Mesenteric fat pad (tissue), 1 donor: ENCODE measurements at places on chromosomes 2 and 18.

DNA sequence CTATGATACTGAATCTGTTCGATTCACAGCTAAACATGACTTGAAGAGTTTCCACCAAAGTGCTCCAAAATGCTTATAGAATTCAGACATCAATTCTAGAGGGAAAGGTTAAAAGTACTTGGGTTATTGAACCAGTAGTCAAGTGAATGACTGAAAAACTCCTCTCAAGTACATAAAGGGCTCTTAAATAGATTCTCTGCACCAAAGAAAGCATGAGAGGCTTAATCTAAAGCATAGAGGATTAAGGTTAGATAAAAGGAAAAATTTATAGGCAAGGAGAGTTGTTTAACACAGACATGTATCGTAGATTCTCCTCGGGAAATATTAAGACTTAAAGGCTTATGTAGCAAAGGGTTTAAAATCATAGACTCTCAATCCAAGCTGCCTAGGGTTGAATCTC, 701.4 kb downstream of the ERBB4 start:
- DNase-seq, result no peak

DNA sequence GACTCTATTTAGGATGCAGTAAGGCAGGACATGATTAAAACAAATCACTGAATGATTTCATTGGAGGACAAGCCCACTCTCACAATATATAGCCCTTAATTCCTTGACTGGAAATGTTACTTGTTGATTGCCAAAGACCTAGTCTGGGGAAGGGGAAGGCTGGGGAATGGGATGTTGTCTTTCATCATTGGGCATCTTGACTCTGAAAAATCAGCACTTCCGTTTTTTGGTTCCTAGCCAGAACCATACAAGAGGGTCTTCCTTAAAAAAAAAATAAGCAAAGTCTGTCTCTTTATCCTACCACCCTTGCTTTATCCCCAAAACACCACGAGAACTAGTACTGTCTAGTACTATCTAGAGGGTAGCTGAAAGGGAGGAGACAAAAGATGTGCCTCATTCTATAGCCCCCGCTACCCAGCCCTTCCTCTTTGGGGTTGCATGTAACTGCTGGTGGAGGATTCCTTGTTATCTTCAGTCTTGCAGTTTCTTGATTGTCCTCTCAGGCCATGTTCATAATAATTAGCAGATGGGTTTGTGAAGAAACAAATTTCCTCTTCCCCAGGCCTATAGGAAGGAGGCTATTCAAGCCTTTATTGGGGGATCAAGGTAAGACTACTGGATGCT, 55.8 kb downstream of the NEMP2 start:
- DNase-seq, result no peak

DNA sequence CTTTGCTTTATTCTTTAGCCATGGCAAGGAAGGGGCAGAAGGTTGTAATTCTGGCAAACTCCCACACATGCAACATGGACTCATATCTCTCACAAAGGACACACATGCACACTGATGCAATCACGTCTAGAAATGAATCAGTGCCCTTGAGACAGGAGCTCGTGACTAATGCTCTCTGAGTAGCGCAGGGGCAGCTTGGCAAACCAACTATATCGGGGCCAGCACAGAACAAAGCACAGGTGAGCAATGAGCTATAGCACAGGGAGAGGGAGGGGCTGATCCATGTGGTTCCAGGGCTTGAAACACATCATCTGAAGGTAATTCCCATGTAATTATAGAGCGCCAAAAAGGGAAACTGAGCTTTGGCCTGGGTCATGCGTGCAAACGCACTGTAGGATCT, 165.2 kb upstream of the KLF7 start:
- no peak for DNase-seq

DNA sequence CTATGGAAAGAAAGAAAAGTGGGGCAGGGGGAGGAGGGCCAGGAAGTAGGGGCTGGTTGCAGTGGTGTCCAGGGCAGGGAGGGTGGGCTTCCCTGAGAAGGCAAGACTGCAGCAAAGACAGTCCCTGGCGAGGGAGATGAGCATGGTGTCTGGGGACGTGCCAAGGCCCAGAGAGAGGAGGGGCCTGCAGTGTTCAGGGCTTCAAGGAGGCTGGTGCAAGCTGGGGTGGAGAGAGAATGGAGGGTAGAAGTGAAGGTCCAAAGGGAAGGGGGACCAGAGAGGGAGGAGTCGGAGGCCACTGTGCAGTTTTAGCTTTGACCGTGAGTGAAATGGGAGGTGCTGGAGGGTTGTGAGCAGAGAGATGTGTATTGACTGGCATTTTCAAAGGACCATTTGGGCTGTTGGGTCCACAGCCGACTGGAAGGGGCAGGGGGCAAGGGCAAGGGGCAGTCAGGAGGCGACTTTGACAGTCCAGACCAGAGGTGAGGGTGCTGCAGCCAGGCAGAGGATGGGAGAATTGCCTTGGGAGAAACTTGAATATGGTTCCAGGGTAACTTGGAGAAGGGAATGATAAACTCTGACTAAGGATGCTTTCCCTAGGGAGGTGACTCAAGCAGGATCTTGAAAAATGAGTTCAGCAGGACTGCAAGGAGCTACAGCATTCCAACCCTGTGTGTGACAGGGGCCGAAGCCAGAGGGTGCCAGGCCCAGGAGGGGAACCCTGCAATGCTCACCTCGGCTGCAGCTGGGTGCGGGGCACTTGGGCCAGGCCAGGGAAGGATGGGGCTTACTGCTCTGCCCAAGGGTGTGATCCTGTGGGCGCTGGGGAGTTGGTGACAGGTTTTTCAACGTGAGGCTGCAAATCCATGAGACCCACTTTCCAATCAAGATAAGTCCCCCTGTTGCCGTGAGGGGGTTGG, 177.1 kb upstream of the HAAO start:
- no peak for DNase-seq

- no peak for DNase-seq
These were observed 4.6 kb downstream of the INHA start for GRCh38 chr2:219576505-219577388.

GRCh38 chr2:8927510-8928455, 75.7 kb downstream of the MBOAT2 start:
- no peak for DNase-seq

DNA sequence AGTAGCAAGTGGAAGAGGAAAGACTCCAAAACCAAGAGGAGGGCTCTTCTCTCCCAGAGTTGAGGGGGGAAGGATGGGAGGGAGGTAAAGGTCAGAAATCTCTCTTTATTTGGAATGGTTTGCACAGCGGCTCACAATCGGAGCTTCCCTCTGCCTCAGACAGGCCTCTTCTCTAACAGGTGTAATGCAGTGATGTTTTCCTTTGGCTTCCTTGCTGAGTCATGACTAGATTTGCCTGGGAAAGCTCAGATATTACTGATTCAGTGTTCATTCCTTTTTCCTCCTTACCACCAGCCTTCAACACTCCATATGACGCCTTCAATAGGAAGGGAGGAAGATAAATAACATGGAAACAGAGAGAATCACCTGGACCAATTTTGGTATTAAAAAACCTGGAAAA, 136.6 kb downstream of the RNF152 start:
- no peak for DNase-seq

GRCh38 chr2:211503856-211504255, 947.5 kb downstream of the CPS1 start:
- DNase-seq, result no peak

- no peak for DNase-seq
These were observed 11.7 kb upstream of the FHL2 start for GRCh38 chr2:105410554-105410953.

DNA sequence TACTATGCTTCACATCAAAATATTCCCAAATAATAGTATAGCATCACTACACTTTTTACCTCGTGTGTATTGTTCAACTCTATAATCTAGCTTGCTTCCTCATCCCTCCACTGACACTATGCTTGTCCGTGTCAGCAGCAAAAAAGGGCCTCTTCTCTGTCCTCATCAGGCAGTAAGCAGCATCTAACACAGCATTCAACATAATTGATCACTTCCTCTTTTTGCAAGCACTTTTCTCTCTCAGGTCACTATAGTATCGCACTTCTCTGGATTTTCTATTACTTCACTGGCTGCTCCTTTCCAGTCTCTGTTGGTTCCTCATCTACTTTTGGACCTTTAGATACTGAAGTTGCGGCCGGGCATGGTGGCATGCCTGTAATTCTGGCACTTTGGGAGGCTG, 64.9 kb upstream of the ZSWIM2 start:
- DNase-seq, result no peak

- DNase-seq, result no peak
These were observed 404.0 kb downstream of the ADCYAP1 start for GRCh38 chr18:1308686-1309085.

- no peak for DNase-seq
These were observed 1185.6 kb upstream of the CELF4 start for GRCh38 chr18:38751211-38751610.
